WTC11 (cell line): ENCODE measurements at places on chromosomes 2 and 18. TPM values are rescaled to one million over a fixed set of nuclear protein-coding genes. Genes with fewer than 3 reads are reported as not detected.

- no peak for DNase-seq
Measured at GRCh38 chr18:41265047-41265446, 690.0 kb upstream of the PIK3C3 start.

- no peak for DNase-seq
Measured at GRCh38 chr2:45889620-45890370, 238.3 kb downstream of the PRKCE start.

CD8B2 gene
- 0.09 TPM in 1 of 3 replicates, not detected in the others for total RNA-seq

DNA sequence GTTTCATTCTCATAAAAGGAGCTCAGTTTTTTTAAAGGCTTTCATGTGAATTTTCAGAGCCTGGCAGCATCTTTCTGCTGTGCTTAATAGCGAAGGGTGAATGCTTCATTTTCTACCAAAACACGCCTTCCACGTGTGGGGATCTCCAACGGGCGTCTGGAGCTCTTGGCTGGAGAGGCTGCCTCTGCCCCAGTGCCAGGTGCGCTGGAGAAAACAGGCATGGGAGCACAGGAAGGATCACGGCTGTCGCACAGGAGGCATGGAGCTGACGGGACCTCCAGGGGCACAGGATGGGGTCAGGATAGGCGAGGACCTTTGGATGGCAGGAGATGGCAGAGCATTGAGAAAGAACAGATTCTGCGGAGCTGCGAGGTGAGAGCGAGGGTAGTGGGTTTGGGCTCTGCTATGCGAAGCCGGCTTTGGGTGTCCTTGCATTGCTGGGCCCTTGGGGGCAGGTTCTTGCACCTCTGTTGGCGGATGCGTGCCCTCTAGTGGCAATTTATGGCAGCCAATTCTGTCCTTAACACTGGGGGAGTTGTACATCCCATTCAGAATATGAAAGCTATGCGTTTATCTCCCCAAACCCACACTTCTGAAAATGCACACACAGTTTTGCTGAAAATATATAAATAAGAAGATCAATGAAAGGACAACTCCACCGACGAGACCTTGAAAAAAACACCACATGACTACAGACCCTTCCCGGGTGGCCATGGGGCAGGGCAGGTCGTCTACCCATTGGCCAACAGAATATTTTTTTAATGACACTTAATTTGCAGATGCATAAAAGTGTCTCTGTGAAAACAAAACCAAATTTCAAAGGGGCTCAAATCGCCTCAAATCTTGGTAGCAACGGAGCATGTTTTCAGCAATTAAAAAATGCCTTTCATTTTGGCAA lies 90.4 kb upstream of the SLC35G4 start:
- peak; percentile 87 for DNase-seq

EMILIN2 gene
- 11.7 to 13.0 TPM (median 11.8 TPM) in 3 replicates for total RNA-seq

DNA sequence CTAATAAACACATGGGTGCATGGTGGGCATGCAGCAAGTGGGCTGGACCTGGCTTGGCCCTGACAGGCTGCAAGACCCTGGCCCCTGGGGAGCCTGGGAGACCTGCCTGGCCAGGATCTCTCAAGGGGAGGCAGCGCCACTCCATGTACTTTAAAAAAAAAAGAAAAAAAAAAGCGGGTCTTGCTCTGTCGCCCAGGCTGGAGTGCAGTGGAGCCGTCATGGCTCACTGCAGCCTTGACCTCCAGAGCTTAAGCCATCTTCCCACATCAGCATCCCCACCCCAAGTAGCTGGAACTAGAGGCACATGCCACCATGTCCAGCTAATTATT lies 29.5 kb upstream of the SEMA4C start:
- DNase-seq: no peak

- peak; percentile 23 for DNase-seq
Measured at GRCh38 chr2:217622205-217623060, 380.4 kb downstream of the TNS1 start.

DNA sequence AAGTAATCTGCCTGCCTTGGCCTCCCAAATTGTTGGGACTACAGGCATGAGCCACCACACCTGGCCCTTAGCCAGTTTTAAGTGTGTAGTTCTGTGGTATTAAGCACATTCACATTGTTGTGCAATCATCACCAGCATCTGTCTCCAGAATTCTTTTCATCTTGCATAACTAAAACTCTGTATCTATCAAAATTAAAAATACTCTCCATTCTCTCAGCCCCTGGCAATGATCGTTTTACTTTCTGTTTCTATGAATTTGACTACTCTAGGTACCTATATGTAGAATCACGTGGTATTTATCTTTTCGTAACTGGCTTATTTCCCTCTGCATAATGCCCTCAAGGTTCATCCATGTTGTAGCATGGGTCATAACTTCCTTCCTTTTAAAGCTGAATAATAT lies 45.5 kb upstream of the CAVIN2 start:
- no peak for DNase-seq

ALMS1 gene
- total RNA-seq: 29.2 to 37.3 TPM (median 34.7 TPM) in 3 replicates
